ENCODE measurements at places on chromosomes 2 and 18.

- DNase-seq = no peak
Measured at GRCh38 chr18:78722929-78723710, 256.5 kb upstream of the SALL3 start.

DNA sequence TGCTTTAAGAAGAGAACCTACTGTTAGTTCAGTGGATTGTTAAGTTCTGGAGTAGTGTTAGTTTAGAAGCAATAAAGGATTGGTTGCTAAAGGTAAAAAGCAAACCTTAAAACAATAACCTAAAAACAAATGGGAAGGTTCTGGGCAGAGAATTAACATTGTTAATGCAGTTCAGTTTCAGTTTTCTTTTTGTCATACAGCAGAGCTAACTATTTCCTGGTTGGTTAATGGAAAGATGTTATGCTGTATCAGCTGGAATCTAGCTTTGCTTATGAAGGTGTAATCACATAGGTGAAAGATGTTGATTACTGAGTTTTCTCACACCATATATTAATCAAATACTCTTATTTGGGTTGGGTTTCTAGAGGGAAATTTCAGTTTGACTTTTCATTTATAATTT is 23.8 kb downstream of the SMAD4 start:
- DNase-seq = no peak

DNA sequence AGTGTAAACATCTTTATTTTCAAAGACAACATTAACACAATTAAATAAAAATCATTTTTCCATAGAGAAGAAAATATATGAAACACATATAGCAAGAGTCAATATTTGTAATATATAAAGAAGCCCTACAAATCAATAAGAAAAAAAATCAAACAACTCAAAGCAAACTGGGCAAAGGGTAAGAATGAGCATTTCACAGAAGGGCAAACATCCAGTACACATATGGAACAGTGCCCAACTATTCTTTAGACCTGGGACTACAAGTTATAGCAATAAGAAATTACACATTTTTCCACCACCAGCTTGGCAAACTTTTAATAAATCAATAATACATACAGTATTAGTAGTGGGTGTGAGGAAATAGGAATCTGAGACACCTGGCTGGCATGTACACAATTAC is 324.1 kb downstream of the CYP26B1 start:
- DNase-seq = no peak

- DNase-seq = no peak
Measured at GRCh38 chr2:241358470-241358869, 2.4 kb downstream of the FARP2 start.

- DNase-seq = no peak
Measured at GRCh38 chr2:136362676-136363390, 244.9 kb upstream of the CXCR4 start.

GRCh38 chr2:238431456-238431855 is 4.7 kb downstream of the ASB1 start:
- DNase-seq = no peak

DNA sequence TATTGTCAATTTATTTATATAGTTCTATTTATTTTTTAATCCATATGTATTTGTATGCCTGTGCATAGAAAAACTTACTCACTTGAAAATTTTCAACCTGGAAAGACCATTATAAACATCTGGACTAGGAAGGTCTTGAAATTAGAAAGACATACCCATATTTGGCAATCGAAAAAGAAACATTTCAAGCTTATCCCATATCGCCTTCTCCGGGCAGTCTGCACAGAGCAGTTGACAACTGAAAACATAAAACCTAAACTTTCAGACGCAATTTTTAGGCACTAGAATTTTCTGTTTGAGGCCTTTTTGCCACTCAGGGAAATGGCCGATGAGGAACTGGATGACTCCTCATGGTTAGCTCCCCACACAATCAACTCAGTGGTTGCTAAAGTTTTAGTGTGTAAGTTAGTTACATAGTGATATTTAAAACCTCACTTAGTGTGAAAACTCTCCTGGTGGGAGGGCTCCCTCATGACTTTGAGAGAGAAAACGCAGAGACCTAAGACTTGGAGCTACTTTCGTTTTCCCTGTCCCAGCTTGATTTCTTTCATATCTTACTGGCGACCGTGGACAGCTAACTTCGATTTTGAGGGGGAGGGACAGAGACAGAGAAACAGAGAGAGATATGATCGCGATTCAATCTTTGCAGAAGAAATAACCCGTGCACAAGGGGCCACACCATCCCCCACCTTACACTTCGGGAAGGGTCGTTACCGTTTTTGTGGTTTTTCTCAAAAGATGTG is 3.2 kb upstream of the HOXD12 start:
- no peak for DNase-seq

GRCh38 chr18:58937071-58937886 is 72.6 kb downstream of the ZNF532 start:
- no peak for DNase-seq

- DNase-seq = no peak
Measured at GRCh38 chr18:37572736-37573135, 7.1 kb upstream of the CELF4 start.

GRCh38 chr2:141889788-141890187 is 241.0 kb downstream of the LRP1B start:
- DNase-seq = no peak

- no peak for DNase-seq
Measured at GRCh38 chr2:92073036-92073814, 2798.0 kb upstream of the TEKT4 start.

DNA sequence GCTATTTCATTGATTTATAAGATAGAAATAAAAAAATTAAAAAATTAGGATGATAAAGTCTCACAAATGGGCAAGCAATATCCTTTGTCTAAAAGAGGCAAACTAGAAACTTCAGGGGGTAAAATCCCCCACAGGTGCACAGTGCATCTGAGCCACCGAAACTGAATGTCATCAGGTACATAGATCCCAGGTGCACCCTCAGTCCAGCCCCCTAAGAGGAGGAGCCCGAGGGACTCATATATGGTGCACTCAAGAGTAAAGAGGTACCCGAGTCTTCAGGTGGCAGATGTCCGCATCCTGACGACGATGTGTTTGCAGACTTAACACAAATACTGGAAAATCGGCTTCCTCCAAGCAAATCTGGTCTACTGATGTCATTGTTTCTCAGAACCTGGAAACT is 11.3 kb downstream of the QPCT start:
- no peak for DNase-seq

GRCh38 chr2:18596993-18597392 is 7.6 kb upstream of the NT5C1B start:
- no peak for DNase-seq

- no peak for DNase-seq
Measured at GRCh38 chr2:183148955-183149354, 24.7 kb downstream of the NUP35 start.

DNA sequence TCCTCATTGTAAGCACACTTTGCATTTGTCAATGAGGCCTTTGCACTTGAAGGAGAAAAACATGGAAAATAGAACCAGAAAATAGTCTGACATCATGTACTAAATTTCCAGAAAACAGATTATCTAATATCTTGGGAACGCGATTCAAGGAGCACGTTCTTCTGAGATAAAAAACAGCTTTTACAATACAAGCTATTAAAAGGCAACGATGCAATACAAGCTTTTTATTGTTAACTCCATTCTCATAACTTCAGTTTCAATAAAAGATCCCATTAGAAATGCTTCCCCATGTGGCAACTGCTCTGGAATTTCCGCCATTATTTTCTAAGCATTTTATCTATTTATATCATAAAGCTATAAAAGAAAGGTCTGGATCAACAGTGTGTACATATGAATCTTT is 40.3 kb downstream of the NRXN1 start:
- no peak for DNase-seq

GRCh38 chr18:37361335-37362157 is 204.1 kb downstream of the CELF4 start:
- DNase-seq = no peak

GRCh38 chr2:6730003-6730402 is 135.7 kb downstream of the CMPK2 start:
- no peak for DNase-seq

DNA sequence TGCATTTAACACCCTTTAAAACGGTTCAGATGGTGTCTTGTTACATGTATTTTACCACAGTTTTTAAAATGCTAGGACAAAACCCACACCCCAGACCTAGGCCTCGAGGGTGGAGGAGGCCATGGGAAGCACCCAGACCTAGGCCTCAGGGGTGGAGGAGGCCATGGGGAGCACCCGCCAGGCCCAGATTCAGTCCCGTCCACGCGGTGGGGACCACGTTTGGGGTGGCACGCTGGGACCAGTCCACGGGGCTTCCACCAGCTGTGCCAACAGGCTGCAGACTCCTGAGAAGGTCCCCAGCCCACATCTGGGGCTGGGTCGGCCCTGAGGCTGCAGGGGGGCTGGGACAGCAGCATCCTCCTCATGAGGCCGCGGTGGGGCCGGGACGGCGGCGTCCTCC is 63.4 kb downstream of the SLC66A2 start:
- DNase-seq = no peak

- no peak for DNase-seq
Measured at GRCh38 chr18:9842448-9842847, 43.3 kb upstream of the TXNDC2 start.

GRCh38 chr2:145984580-145984979 is 1464.7 kb upstream of the ZEB2 start:
- no peak for DNase-seq

- no peak for DNase-seq
Measured at GRCh38 chr2:118761771-118762170, 85.7 kb downstream of the EN1 start.

GRCh38 chr2:3823748-3824147 is 120.4 kb downstream of the DCDC2C start:
- DNase-seq = no peak

GRCh38 chr2:37656512-37657423 is 14.7 kb downstream of the CDC42EP3 start:
- DNase-seq = no peak

DNA sequence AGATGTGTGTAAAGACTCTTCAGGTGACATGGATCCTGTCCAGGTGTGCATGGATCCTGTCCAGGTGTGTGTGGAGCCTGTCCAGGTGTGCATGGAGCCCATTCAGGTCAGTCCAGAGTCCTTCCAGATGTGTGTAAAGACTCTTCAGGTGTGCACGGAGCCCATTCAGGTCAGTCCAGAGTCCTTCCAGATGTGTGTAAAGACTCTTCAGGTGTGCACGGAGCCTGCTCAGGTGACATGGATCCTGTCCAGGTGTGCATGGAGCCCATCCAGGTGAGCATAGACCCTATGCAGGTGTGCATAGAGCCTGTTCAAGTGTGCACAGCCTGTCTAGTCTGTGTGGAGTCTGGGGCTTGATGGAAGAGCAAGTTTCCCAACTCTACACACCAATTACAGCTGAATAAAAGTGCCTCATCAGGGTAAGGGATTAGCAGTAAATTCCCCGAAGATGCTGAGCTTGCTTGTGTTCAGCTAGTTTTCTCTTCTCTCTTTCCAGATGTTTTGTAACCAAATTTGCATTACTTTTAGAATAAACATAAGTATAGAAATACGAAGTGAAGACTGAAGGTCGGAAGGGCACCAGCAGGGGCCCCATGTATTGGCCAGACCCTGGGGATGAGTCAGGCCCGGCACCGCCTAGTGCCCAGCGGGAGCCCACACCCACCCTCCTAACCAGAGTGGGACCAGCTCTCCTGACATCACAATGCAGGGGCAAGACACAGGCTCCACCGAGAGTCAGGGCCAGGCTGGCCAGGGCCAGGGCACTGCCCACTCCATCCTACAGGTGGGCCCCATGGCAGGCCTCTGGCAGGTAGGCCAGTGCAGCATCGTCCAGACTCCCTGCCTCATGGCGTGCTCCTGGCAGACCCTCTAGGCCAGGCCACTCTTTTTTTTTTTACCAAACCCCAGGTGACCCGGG is 38.6 kb upstream of the GPC1 start:
- DNase-seq = no peak

DNA sequence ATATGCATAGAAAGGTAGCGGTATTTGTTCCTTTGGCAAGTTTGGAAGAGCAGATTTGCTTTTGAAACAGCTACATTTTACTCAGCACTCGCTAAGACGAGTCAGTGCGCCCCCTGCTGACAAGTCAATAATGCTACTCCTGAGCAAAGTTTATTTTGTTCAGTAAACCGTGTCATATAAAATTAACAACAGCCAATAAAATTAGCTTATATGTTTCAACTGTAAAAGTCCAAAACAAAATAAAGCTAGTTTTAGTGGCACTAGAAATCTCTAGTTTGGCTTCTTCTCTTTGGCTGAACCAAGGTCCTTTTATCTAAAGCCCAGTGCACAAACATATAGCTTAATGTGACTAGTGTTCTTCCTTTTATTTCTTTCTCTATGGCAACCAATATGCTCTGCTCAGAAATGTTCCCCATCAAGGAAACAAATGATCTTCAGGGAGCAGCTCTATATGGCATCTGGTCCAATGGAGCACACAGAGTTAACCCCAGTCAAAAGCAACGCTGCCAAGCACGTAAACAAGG is 4.2 kb upstream of the POU3F3 start:
- DNase-seq = no peak

GRCh38 chr2:241730671-241731293 is 3.6 kb upstream of the D2HGDH start:
- no peak for DNase-seq

GRCh38 chr2:94993176-94994062 is 32.1 kb upstream of the MAL start:
- DNase-seq = no peak

DNA sequence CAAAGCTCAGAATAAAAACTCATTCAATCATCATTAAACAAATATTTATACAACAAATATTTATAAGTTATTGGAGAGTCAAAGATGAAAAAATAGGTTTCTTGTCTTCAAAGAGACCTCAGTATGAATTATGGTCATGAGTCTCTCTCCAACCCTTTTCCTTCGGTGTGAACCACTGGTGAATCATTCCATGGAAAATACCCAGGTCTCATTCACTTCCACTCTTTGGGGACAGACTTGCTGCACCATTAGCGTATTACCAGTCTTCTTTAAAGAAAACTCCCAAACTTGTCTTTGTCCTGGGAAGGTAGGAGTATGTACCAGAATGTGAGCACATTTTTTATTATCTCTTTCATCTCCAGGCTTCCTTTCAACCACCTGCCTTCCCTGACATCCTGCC is 257.4 kb upstream of the RBMS1 start:
- no peak for DNase-seq

DNA sequence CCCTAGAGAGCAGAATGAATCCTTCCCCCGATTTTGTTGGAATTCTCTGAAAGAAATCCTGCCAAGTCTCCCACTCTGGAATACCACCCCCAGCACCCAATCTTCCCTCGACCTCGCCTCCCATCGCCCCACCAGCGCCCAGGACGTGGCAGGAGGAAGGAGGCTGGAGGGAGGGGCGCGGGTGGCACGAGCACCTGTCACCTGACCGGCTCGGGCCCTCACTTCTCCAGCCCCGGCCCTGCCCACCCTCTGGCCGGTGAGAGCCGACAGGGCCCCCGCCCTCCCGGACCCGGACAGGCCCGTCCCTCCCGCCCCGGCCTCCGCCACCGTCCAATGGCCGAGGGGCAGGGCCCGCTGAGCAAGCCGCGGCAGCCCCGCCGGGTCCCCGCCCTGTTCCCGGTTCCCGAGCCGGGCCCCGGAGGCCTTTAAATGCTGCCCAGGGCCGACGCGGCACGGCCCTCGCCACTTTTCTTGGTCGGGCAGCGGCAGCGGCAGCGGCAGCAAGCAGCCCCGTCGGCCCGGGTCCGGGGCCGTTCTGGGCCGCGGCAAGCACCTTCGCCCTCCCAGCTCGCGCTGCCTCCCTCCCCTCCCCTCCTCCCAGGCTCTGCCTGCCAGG is at the start of gene LGALSL:
Gene LGALSL, plus strand, starts transcription at position 393 of the 616 bp plus-strand sequence. CDS start 384 bp downstream, outside the sequence.
- DNase-seq = no peak

Measured in stimulated activated CD8-positive, alpha-beta memory T cell treated with anti-CD3 and anti-CD28 coated beads, Interleukin-15, amount 100 ng/mL, for 1 hour (primary cell).